ENCODE measurements at places on chromosomes 2 and 18.

DNA sequence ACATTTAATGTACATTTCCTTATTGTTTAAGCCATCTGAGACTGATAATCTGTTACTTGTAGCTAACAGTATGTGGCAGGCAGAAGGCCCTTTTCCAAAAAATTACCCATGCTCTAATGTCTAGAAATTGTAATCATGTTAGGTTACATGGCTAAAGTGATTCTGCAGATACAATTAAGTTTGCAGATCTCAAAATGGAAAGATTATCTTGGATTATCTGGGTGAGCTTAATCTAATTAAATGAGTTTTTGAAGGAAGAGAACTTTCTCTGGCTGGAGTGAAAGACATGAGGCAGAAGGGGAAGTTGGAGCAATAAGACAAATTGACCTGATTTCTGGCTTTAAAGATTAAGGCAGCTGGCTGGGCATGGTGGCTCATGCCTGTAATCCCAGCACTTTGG, 76.3 kb downstream of the MBD2 start:
- no peak for DNase-seq

DNA sequence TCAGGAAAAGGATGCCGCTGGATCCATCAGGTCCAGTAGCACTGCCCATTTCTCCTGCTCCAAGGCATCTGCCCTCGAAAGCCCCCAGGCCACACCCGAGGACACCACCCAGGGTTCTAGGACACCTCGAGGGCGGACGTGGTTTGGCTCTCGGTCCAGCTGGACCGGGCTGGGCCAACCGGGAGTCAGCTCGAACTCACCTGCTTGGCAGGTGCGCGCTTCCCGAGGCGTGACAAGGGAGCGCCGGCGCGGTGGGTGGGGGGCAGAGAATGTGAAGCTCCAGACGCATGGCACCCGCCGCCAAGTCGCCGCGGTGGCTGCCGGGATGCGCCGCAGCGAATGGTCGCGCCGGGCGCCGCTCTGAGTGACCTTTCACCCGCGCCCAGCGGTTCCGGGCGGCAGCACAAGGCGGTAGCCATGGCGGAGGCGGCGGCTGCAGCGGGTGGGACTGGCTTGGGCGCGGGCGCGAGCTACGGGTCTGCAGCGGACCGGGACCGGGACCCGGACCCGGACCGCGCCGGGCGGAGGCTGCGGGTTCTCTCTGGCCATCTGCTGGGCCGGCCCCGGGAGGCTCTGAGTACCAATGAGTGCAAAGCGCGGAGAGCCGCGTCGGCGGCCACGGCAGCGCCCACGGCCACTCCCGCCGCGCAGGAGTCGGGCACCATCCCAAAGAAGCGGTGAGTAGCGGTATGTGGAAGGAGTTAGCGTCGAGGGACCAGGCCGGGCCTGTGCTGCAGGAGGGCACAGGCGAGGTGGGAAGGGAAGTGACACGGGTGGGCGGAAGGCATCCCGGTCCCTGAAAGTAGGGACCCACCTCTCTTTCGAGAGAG, at the start of gene AGPS:
AGPS (plus strand) TSS at position 401 of the 830 bp plus-strand sequence; CDS start at position 418, 17 bp downstream.
- DNase-seq, result peak; percentile 33

GRCh38 chr2:69660637-69661036, 17.1 kb upstream of the AAK1 start:
- DNase-seq, result no peak

- no peak for DNase-seq
Observed at GRCh38 chr2:38259311-38259710, 117.8 kb downstream of the ATL2 start.

DNA sequence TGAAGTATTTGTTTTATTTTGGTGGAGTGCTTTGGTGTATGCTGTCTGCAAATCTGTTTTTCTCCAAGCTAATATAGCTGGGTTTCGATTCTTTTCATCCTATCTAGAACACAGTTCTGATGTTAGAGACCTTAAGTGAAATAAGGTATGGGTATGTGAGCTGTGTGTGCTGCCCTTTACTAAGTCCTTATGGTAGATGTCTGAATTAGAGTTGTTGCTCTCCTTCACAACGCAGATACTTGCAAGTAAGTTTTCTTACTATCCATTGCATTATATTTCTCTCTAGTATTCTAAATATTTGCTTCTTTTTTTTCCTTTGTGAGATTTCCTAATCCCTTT, 38.6 kb downstream of the AGFG1 start:
- DNase-seq, result no peak

All from activated naive CD4-positive, alpha-beta T cell (primary cell).